ENCODE measurements at places on chromosomes 2 and 18.

GRCh38 chr18:6842081-6842480 lies 112.6 kb downstream of the ARHGAP28 start:
- no peak for DNase-seq

DNA sequence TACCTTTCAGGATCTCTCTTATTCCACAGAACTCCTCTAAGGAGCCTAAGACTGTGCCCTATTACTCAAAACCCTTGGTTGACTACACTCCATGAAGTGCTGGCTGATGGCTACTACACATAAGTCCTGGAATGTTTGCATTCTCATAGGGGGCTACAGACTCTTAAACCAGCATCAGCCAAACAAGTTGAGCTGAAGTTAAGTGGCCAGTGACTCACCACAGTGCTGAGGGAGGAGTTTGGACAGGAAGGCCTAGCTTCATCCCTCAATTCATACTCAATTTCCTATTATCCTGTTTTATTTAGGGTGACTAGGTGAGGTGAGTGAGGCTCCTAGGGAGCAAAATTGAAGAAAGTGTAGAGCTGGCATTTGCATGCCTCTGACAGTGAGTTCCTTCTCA lies 246.7 kb downstream of the SMAD2 start:
- no peak for DNase-seq

DNA sequence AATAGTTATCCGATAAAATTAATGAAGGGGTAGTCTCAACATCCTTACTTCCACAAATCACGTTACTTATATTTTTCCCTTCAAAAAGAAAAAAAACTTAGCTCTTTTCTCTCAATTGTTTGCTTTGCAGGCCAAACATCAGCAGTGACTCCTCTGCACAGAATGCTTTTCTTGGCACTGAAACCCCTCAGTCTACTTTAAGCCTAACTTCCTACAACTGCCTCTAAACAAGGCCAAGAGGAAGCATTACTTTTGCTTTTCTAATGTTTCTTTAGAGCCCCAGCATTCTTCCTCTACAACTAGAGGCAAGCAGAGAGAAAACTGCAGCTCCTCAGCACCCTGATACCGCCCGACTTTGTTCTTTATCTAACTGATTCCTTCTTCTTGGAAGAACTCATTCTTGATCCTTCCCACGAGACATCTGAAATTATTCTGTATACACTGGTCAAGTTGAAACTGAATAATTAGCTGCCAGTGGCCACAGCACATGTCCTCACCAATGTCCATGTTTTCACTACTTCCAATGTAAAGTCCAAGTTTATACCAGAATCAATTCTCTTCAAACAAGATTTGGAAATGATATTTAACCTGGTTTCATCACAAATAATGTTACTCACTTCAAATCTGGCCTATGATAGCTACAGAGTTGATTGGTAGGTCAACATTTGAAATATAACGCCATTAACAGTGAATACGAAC lies 55.3 kb downstream of the DTNB start:
- no peak for DNase-seq

GRCh38 chr2:9010866-9011265 lies 7.4 kb upstream of the MBOAT2 start:
- no peak for DNase-seq

DNA sequence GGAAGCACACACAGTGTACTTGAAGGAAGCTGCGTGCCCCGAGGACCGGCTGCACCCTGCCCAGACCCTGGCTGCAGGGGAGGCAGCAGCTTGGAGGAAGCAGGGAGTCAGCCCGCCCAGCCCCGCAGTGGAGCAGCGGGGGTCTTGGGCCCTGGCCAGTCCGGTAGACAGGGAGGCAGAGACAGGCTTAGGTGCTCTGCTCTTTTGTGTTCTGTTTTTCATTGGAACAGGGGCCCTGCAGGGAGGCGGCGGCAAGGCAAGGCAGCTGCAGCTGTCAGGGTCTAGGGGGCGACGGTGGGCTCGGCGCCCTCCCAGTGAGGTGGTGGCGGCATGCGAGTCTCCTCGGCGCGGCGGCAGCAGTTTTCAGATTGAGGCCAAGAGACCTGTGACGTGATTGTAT lies 53.3 kb upstream of the TFCP2L1 start:
- no peak for DNase-seq

- DNase-seq, result no peak
Measured at GRCh38 chr18:26902291-26902690, 36.8 kb upstream of the AQP4 start.

DNA sequence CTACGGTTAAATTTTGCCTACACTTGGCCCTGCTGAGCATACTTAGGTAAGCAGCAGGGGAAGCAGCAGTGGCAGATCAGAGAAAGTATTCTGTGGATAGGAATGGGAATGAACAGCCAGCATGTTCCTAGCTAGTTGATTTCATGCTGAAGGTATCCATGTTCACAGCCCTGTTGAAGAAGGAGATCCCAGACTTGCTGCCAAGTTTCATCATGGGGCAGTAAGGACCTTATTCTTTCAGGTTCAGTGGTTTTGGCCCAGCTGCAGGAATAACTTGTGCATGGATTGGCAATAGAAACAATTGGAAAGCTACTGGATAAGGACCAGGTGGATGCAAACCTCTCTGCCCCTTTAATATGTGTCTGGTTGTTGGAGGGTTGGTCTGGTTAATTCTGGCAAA lies 98.2 kb upstream of the TMEM178A start:
- DNase-seq, result no peak

- DNase-seq, result no peak
Measured at GRCh38 chr2:149766339-149766738, 178.8 kb upstream of the MMADHC start.

- DNase-seq, result no peak
Measured at GRCh38 chr2:156480376-156480775, 44.2 kb downstream of the GPD2 start.

- no peak for DNase-seq
Measured at GRCh38 chr2:218074031-218074430, 5.0 kb downstream of the RUFY4 start.

- no peak for DNase-seq
Measured at GRCh38 chr2:178250429-178250828, 56.1 kb downstream of the OSBPL6 start.

DNA sequence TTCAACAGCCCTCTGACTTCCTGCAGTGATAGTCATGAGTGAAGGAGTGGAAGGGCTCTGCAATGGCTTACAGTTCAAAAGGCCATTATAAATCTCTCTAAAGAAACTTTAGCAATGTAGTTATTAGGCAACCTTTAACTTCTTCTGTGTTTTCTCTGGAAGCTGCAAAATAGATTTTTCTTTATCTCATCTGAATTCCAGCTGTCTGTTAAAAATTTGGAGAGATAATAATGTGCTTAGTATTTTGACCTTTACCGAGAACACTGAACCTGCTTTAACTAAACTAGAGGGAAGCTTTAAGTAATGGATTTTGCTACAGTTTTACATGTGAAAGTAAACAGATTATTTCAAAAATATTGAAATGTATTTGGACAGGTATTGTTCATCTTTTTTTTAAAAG lies 847.9 kb downstream of the ERBB4 start:
- no peak for DNase-seq

DNA sequence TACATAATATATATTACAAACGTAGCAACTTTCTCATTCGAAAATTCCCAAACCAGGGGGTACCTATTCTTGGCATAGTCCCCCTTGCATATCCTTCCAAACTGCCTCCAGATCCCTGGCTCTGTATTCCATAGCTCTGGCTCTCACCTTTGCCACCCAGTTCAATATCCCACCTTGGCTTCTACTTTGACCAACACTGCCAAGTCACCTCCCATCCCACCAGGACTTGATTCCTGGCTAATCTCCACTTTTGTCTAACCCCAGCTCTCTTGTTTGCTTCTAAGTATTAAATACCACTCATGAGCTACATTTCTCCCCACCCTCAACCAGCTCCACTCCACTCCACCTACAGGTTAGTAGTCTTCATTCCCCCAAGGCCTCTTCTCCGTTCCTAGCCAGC lies 103.2 kb upstream of the WDR75 start:
- DNase-seq, result no peak

GRCh38 chr2:177164131-177164530 lies 48.5 kb upstream of the HNRNPA3 start:
- no peak for DNase-seq

GRCh38 chr2:169349535-169349934 lies 12.8 kb downstream of the LRP2 start:
- no peak for DNase-seq

- no peak for DNase-seq
Measured at GRCh38 chr18:47870605-47871004, 59.9 kb downstream of the SMAD2 start.

DNA sequence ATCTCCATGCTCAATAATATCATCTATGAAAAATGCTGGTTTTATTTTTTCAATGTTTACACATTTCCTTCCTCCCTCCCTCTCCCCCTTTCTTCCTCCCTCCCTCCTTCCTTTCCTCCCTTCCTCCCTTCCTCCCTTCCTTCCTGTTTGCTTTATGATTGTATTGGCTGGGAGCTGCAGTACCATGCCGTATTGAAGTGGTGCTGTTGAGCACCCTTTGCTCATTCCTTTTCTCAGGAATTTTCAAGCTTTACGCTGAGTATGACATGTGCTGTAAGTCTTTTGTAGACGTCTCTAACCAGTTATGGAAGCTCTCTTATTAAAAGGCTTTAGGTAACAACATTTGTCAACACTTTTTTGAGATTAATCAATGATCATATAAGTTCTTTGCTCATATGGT lies 100.4 kb downstream of the SNTG2 start:
- DNase-seq, result no peak

DNA sequence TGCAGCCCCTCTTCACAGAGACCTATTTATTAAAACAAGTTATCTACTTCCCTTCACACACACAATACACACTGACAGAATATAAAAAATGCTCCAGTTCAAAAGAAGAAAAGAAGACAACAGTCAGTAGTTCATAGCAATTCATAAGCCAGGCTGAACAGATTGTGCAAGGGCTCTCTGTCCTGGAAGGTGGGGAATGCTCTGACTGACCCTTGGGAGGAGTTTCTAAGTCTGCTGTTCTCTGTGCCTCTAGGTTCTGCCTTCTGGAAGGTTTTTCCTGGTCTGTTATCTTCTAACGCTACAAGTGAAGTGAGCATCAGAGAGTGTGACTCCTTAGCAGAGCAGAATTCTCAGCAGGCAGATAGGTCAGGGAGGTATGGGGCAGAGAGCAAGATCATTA lies 35.7 kb downstream of the SP3 start:
- no peak for DNase-seq

GRCh38 chr18:75799449-75800330 lies 372.2 kb upstream of the SMIM21 start:
- no peak for DNase-seq

DNA sequence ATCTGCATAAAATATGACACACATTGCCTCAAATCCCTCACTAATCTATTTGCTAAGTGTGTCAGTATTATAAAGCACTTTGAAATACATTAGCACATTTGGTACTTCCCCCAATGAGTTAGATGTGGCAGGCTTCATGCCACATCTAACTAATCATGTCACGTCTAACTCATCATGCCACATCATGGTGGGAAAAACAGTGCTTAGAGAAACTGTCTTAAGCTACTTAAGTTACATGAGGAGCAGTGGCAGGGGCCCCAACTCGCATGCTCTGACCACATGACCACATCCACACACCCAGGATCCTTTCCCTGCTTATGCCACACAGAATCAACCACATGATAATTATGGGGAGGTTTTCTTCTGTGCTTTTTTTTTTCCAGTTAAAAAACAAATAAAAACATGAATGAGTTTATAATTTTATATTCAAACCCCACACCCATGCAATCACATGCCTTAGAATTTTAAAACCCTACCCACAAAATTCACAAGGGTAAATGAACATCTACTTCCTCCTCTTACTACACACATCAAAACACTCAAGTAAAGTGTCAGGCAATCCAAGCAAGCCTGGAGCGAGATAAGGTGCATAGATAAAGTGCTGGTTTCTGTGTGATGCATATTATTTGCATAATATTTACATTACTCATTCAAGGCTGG lies 1.6 kb downstream of the ABCA12 start:
- no peak for DNase-seq

- no peak for DNase-seq
Measured at GRCh38 chr2:208359632-208359986, 47.0 kb upstream of the PTH2R start.

DNA sequence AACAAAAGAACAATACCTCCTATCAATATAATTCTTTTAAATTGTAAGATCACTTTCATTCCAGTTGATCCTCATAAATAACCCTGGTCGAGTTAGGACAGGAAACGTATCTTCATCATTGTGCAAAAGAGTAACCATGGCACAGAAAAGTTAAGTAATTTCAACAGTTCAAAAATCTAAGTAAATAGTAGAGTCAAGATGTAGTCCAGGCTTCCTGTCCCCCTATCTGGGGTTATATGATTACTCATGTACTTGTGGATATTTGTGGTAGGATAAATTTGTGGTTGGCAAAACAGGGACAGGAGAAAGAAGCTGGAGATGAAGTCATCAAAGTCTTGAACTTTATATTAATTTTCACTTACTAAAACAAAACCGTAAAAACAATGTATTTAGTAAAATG lies 772.6 kb downstream of the TSN start:
- no peak for DNase-seq

DNA sequence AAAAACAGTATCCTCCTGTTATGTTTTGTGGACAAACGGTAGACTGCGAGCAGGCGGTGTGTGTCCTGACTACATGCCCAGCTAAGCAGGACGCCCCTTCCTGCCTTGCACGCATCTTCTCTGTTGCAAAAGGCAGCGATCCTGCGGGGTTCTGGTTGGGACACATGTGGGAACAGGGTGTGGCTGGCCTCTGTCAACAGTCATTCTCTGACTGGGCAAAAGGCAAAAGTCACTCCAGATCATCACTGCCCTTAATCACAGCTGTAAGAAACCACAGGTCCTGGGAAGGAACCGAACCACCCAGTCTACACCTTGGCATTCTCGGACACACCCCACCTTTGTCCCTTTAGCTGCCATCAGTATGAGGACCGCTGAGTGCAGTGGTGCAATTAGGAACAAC lies 44.3 kb upstream of the TMEM87B start:
- DNase-seq, result no peak

DNA sequence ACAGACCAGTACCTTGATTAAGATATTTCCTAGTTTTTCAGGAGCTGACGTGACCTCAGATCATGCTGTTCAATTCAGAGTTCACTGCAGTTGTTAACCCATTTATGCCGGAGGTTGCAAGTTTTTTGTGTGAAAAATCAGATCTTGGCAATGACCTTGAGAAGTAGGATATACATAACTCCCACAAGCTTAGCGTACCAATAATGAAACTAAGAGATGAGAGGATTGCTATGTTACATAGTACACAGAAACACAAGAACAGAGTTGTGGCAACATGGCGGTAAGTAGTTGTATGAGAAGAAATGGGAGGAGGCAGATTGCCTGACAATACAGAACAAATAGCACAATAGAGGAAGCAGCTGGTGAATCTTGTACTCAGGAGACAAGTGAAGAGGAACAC lies 39.1 kb downstream of the PPIG start:
- DNase-seq, result no peak
